ENCODE measurements at places on chromosomes 16 and 17.

GRCh38 chr17:39979893-39980350 lies 685 bp upstream of the PSMD3 start:
- no peak for DNase-seq

GRCh38 chr17:60345233-60345632 lies 46.7 kb downstream of the USP32 start:
- no peak for DNase-seq

DNA sequence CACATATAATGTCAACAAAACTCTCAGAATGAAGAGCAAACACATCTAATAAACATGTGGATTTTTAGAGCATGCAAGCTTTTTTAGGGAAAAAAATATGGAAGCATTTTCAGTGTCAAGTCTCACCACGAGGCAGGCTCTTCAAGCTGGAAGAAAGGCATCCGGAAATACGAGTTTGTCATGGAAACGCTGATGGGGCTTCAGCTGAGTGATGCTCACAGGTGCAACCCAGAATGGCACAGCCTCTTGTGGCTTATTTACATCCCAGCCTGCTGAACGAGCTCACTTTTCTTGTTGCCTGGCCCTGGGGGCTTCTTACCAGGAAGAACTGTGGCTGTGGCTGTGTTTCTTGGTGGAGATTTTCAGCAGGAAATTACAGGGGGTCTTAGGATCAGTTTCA lies 24.1 kb upstream of the DYNLL2 start:
- DNase-seq: no peak

- DNase-seq: no peak
Observed at GRCh38 chr17:59848778-59849177, 44.0 kb downstream of the TUBD1 start.

DNA sequence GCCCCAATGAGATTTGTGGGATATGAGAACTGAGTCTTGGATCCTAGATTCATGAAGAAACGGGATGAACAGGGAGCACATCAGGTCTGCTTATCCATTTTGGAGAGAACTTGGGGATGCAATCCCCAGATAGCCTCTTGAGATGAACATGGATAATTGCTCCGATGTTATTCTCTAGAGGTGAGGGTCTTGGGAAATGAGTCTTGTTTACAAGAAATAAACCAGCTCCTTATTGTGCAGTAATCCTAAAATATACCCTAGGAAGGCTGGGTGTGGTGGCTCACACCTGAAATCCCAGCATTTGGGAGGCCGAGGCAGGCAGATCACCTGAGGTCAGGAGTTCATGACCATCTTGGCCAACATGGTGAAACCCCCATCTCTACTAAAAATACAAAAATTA lies at the start of gene OR1D2:
Gene OR1D2, minus strand, starts transcription at position 101 of the 400 bp plus-strand sequence. CDS start 11,426 bp downstream, outside the sequence.
- no peak for DNase-seq

DNA sequence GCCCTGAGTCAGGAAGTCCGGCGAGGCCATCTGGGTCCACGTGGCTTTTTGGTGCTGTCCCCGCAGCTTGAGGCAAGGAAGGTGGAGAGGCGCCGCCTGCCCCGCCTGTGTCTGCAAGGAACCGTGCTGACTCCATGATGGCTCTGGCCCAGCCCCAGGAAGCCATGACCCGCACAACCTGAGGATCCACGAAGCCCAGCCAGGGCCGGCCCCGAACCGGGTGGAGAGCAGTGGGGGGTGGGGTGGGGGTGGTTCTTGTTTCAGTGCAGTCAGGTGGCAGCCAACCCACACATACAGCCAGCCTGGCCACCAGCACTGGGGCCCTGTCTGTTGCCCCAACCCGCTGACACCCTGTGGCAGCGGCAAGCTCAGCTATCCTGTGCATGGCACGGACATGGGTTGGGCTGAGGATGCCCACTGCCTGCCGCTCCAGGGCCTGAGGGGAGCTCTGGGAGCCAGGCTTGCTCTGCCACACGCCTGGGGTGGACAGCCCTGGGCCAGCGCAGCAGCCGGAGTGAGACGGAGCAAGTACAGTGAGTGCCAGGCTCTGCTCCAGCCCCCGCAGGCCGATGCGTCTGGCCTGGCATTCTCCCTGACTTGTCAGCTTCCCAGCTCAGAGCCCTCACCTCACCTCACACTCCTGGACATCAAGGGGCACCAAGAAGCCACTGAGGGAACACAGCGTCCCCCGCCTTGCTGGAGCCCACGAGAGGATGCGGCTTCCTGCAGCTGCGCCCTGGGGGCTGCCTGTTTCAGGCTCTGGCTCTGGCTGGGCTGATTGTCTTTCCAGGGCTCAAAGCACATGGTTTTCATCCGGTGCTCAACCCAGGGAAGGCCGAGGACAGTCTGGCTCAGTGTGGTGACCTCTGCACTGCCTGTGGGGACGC lies 68.8 kb downstream of the LMF1 start:
- DNase-seq: no peak

DNA sequence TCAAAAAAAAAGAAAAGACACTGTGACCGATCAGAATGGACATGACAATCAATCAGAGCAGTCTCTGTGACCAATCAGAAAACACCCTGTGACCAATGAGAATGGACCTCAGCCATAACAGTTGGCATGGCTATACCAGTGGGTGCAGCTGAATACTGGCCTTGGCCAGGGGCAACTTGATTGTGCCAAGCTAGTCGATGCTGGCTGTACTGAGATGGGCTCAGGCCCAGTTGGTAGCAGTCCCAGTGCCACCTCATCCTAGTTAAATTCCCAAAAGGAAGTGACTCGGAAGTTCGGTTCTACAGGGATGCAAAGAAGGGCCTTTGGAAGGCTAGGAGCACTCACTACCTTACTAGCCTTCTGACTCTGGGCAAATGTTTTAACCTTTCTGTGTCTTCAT lies 37.2 kb upstream of the BCO1 start:
- DNase-seq: no peak

- no peak for DNase-seq
Observed at GRCh38 chr16:84351630-84352029, 16.7 kb upstream of the ATP2C2 start.

DNA sequence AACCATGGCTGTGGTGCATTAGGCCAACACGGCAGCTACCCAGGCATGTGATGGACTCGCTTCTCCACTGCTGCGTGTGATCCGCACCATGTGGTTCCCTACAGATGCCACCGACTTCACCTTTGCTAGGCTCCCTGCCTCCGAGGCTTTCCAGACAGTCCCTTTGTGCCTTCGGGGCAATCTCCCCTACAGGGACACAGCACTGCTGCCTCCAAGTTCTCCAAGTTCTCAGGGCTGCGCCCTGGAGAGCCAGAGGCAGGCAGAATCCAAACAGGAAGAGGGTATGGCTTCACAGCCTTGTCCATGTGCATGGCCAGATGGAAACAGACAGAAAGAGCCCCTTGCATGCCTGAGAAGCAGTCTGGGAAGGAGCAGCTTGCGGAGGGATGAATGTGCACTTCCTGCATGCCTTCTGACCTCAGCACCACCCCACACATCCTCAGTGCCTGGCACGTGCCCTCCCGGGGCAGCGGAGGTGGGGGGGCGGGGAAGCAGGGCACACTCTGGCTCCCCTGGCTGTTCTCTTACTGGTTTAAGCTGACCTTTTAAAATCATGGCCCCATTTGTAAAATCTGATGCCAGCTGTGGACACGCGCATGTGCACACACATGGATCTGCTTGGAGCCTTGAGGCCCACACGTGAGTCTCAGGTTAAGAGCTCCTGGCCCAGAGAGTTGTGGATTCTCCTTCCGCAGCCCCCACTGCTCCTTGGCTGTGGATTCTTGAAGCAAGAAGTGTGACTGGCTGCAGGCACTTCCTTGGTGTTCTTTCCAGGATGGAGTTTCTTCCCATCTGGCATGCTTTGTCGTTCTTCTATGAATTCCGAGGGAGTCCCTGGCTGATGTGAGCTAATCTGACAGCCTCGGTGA lies 55.3 kb upstream of the MTSS2 start:
- DNase-seq: peak; percentile 94

DNA sequence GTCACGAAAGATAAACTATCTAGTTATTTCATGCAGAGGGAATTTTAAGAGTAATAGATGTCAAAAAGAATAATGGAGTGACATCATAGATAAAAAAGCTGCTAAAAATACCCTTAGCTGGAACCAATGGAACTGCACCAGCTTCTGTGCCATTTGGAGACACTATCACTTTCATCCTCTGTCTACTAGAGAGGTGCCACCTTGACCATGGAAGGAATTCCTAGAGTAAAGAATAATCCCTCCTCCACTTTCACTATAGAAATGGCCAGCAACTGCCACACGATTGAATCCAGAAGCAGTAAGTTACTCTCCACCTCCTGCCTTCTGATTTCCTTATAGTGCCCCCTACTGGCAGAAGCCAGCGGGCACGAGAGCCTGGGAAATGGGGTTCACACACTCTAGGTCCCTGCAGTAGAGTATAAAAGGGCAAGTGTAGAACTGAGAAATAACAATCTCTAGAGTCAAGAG lies 2.8 kb upstream of the ALDH3A2 start:
- DNase-seq: no peak

DNA sequence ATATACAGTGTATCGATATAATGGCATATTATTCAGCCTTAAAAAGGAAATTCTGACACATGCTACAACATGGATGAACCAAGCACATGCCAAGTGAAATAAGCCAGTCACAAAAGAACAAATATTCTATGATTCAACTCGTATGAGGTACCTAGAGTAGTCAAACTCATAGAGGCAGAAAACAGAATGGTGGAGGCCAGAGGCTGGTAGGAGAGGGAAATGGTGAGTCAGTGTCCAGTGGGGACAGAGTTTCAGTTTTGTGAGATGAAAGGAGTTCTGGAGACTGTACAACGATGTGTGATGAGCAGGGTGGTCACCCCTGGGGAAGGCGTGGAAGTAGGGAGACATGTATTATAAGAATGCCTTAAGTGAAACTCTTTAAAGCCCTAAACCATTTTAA lies 39.9 kb downstream of the RNF157 start:
- DNase-seq: no peak

- DNase-seq: no peak
Observed at GRCh38 chr17:58577696-58578095, 63.3 kb upstream of the MTMR4 start.

- DNase-seq: no peak
Observed at GRCh38 chr17:1995907-1996799, 29.0 kb downstream of the RTN4RL1 start.

- no peak for DNase-seq
Observed at GRCh38 chr17:48589831-48590606, at the start of gene HOXB3. Gene HOXB3, minus strand, starts transcription at chr17:48590241. Its CDS starts 37,767 bp downstream, at chr17:48552474.

DNA sequence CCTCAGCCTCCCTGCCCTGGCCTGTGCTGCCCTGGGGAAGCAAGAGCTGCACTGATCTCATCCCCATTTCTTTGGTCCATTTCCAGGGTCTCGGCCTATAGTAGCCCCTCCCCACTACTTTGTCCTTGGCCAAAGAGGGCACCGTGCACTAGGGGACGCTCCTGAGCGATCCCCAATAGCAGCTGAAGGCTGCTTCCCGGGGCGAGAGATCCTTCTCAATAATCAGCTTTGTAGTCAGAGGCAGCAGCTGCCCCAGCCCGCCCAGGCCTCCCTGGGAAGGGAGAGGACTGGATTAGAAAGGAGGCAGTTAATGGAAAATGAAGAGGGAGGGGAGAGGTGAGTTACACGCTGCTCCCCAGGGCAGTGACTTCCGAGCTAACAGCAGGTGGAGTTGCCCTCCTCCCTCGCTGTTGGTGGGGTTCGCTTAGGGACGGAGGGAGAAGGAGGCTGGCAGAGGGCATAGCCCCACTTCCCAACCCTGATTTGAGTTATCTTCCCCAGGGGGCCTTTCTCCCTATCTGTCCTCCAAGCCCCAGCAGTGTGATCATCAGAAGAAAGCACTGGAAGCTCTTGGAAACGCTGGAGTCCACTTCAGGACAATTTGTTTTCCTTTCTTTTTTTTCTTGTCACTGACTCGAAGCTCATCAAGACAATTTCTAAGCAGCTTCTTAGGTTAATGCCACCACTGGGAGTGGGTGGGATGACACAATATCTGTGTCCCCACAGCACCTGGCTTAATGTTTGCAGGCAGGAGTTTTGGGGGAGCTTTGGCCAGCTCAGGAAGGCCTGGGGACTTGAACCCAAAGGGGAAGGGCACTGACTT lies 2.6 kb downstream of the MXRA7 start:
- DNase-seq: no peak

- DNase-seq: no peak
Observed at GRCh38 chr16:55263271-55264250, 60.4 kb upstream of the IRX6 start.

Measured in brain pericyte (primary cell).